ENCODE measurements at places on chromosomes 1 and 21. TPM values are rescaled to one million over a fixed set of nuclear protein-coding genes. Genes with fewer than 3 reads are reported as not detected.
A peak's percentile ranks its signal among the peaks of the same experiment; 100 is the strongest.

MEX3A gene
- total RNA-seq: 2.4 TPM

TRIM17 gene
- 21.4 TPM for total RNA-seq

KRTAP7-1 gene
- total RNA-seq: 1.5 TPM

ASCL5 gene
- 0.24 TPM for total RNA-seq

TMEM69 gene
- 26.2 TPM for total RNA-seq

PLEKHA6 gene
- total RNA-seq: 14.7 TPM

FGGY gene
- total RNA-seq: 32.3 TPM

C1QC gene
- total RNA-seq: 8.6 TPM

DNA sequence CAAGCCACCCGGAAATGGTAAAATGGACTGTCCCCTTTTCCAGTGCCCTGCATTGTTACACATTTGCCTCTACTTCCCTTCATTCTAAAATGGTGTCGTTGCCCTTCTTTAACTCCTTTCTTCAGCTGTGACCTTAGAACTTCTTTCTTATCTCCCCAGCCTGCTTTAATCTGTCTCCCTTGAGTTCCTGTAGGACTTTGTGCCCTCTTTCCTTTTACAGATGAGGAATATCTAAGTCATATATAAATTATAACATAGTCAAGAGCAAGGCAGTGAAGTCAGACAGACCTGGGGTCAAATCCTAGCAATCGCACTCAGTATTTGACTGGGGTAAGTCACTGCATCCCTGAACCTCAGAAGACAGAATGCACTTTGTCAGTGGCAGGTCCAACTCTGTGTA, 31.4 kb upstream of the TMEM222 start:
- DNase-seq: no peak

DNA sequence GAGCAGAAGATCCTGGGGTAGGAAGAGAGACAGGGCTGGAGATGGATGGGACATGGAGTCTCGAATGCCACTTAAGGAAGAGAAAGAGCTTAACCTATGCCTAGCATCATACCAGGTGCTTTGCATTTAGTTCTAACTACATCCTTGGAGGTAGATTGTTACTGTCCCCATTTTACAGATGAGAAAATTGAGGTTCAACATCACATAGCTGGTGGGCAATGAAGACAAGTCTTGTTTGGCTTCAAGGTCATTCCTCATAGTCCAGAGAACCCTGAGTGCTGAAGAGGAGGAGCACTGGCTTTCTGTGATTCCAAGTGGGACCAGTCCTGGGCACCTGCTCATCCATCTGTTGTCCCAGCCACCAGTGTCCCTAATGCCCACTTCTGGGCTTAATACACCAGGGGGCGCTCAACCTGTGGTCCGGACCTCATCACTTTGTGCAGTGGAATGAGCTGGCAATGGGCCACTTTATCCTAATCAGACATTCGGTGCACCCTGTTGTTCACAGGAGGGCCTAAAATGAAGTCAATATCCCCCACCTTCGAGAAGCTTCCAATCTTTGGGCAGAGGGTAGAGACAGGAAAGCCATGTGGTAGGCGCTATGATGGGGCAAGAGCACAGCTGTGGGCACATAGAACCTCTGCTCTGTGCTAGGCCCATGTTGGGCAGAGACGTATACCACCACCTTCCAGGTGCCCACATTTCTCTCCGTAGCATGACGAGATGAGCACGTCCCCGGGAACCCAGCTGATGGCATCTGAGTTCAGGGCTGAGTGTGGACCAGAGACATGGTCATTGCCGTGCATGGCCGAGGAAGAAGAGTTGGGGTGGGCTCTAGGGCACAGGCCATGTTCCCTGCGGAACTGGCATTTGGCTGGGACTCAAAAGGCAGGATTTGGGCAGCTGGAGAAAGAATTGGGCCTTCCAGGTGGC, 9.2 kb downstream of the RPS6KA1 start:
- DNase-seq: peak; percentile 51

GRCh38 chr1:226653311-226653921, 85.7 kb downstream of the ITPKB start:
- no peak for DNase-seq

- peak; percentile 48 for DNase-seq
Measured at GRCh38 chr1:150549496-150550221, 451 bp downstream of the ADAMTSL4 start.

GRCh38 chr1:100458661-100459357, 79.1 kb upstream of the GPR88 start:
- DNase-seq: no peak

GRCh38 chr1:167651161-167651693, 21.2 kb downstream of the RCSD1 start:
- DNase-seq: no peak

DNA sequence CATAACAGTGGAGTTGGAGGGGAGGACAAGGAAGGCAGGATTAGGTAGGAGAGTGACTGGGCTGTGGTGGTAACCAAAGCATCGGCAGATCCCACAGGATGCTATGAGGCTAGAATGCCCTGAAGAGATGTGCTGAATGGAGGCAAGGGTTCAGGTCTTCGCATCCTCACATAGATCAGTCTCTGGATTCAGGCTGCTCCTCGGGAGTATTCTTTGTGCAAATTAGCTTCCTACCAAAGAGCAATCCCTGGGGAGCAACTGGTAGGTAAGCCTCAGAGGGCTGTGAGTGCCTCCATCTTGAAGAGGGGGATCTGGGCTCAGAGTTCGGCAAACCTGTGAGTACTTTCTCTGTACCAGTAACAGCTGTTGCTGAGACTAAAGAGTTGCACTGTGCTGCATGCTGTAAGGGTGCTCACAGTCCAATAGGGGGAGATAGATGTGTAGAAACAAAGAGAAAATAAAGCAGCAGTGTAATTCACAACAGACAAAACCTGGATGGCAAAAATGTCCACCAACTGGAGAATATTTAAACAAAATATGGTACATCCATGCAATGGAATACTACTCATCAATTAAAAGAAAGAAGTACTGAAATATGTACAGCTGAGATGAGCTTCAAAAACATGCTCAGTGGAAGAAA, 322.4 kb upstream of the DEPDC1 start:
- DNase-seq: peak; percentile 13

- DNase-seq: no peak
Measured at GRCh38 chr1:45957684-45958083, 154.3 kb downstream of the MAST2 start.

DNA sequence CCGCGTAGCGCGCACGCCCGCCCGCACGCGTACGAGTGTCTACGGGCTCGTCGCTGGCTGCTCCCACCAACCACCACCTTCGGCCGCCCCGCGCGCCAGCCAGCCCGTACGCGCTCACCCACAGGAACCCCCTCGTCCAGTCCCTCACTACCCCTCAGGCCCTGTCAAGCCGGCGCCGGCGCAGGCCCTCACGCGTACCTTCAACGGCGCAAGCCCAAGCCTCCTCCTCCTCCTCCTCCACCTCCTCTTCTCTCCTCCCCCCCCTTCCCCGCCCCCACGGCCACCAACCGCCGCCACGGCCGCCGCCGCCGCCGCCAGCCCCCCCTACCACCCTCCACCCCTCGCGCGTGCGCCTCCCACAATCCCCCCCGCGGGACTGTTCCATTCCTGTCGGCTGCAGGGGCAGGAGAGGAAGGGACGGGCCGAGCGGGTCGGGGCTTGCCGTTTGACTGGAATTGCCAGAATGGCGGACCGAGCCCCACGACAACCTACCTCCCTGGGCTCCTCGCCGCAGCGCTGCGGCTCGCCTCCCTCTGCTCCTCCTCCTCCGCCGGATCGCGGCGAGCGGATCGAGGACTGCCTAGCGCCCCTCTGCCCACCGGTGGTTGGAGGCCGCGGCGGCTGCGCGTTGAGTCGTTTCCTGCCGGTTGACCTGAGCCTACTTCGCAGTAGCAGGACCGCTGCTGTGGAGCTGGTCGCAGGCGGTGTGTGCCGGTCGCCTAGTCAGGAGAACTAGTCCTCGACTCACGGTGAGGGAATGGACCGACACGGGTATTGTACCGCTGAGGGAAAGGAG, at the start of gene ASH1L:
Gene ASH1L, minus strand, starts transcription at position 223 of the 796 bp plus-strand sequence. CDS start 41,284 bp downstream, outside the sequence.
- DNase-seq: peak; percentile 94

DNA sequence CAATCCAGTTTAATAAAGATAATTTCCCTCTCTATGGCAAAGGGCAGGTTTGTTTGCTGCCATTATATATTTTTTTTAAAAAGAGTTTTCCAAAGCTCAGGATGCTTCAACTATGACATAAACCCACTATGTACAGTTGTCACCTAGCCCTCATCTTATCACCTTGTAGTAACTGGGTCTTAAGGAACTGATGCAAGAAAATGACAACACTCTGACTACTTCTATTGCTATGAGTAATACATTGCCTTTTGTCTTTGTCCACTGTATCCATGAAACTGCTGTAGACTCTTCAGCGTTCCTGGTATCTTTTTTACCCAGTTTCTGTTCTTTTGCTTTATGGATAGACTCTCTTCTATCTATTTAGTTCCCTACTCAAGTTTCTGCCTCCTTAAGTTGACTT, 586.5 kb downstream of the NEGR1 start:
- no peak for DNase-seq

- DNase-seq: no peak
Measured at GRCh38 chr1:206517784-206518183, 10.5 kb downstream of the RASSF5 start.

DNA sequence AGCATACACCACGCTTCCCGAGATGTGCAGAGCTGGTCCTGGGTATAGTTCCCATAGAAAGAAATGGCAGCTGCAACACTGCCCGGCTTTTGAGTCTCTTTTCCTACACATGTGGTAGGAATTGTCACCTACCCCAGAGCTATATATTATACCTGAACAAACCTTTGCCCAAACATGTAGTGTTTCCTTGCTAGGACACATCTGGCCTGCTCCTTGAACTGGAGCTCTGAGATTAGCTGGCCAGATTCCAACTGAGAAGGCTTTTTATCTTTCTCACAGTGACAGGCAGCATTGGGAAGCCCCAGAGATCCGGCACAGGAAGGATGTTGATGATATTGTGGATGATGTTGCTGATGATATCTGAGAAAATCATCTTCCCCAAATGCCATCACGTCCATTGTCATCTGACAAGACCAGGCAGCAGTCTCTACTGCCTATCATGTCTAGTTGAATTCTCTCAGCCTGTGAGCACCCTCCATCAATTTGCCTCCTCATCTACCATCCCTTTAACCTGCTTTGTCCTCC, 115.0 kb upstream of the SMYD2 start:
- DNase-seq: no peak

GRCh38 chr1:43063394-43064219, 104.9 kb upstream of the SLC2A1 start:
- no peak for DNase-seq

DNA sequence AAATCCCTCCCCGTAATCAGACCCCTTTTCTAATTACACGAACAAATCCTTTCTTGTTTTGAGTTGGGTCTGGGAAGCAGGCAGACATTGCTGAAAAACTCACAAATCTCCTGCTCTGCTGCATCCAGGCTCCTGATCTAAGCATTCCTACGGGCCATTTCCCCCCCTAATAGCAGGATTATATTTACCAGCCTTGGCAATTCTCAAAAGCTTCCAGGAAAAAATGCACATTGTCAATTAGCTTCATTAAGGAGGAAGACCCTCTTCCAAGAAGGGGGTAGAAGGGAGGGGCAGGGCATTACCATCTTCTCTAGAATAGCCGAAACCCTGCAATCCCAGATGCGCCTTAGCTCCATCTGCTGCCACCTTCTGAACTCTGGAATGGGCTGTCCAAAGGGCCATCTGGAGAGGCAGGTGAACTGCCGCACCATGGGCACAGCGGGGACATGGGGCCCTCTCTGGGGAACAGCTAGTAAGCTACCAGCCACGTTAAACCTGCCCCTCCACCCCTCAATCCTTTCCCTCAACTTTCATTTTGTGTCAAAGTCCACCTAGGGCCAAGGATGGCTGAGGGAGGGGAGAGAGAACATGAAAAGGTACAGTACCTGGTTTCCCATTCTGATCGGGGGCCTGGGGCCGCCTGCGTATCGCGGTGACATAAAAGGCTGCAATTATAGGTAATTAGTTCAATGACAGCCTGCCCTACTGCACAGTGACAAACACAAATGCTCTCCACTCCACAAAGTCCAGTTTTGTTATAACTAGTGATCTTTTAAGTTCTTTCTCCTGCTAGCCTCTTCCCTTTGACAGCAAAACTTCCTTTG, 56.8 kb downstream of the MRPL37 start:
- no peak for DNase-seq

DNA sequence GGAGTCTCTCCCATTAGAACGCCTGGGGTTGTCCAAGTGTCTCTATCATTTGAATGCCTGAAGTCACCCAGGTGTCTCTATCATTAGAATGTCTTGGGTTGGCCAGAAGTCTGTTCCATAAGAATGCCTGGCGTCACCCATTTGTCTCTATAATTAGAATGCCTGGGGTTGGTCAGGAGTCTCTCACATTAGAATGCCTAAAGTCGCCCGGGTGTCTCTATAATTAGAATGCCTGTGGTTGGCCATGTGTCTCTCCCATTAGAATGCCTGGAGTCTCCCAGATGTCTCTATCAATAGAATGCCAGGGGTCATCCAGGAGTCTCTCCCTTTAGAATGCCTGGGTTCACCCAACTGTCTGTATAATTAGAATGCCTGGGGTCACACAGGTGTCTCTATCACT, 54.5 kb downstream of the RNF187 start:
- no peak for DNase-seq

DNA sequence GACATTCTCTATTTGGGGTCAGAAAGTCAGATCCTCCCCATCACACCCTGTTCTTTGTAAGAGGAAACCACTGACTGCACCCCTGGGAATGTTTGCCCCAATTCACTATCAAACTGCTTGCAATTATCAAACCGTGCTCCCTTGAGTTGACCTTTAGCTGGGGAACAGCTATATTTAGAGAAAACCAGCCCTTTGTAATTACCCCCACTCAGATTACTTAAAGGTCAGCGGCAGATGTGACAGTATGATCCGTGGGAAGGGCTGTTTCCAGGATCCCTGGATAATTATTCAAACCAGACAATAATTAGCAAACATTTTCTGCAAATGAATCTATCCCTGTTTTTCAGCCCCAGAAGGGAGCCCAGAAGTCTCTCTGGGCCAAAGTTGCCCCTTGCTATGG, 242.7 kb downstream of the RRAGC start:
- DNase-seq: no peak

DNA sequence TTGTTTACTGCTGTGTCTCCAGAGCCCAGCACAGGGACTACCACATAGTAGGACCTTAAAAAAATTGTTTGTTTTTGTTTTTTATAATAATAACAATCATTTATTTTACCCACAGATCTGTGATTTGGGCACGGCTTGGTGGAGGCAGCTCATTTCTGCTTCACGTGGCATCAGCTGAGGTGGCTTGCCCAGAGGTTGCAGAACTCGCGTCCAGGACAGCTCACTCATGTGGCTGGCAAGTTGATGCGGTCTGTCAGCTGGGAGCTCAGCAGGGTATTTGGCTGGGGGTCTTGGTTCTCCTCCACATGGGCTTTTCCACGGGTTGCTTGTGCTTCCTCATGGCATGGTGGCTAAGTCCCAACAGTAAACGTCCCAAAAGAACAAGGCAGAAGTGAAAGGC, 2.9 kb upstream of the SYNC start:
- no peak for DNase-seq

DNA sequence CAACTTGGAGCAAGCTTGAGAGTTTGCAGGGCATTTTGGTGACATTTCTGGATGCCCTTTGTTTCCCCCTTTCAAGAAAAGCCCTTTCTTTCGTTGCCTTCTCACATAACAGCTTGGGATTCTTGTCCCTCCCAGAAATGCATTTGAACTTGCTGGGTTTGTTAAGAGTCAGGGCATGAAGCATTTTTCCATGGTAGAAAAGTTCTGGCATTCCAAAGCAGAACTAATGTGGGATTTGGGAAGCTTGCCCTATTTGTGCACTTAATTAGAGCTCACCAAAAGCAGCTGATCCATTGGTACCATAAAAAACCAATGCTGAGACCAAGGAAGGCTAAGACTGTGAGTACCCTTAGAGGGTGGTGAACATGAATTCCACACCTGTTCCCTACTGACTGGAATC, 99.8 kb upstream of the HOOK1 start:
- no peak for DNase-seq

GRCh38 chr1:44406737-44407429, 1.8 kb downstream of the RNF220 start:
- peak; percentile 16 for DNase-seq

- no peak for DNase-seq
Measured at GRCh38 chr1:210700511-210700910, 371.8 kb downstream of the HHAT start.
